ENCODE measurements at places on chromosomes 3 and 15. TPM values are rescaled to one million over a fixed set of nuclear protein-coding genes. Genes with fewer than 3 reads are reported as not detected.

Gene GRIP2
- 0.07 TPM for total RNA-seq

Gene CRABP1
- not detected for total RNA-seq

Gene ITGB5
- total RNA-seq = 155 TPM

Gene PARP15
- 0.21 TPM for total RNA-seq

Measured in nasal cavity respiratory epithelium epithelial cell of viscerocranial mucosa (primary cell).